Mucosa of descending colon (tissue), 3 donors: ENCODE measurements at places on chromosomes 11 and 22.

GRCh38 chr22:28002181-28002700 lies 83.2 kb upstream of the PITPNB start:
- no peak for DNase-seq

DNA sequence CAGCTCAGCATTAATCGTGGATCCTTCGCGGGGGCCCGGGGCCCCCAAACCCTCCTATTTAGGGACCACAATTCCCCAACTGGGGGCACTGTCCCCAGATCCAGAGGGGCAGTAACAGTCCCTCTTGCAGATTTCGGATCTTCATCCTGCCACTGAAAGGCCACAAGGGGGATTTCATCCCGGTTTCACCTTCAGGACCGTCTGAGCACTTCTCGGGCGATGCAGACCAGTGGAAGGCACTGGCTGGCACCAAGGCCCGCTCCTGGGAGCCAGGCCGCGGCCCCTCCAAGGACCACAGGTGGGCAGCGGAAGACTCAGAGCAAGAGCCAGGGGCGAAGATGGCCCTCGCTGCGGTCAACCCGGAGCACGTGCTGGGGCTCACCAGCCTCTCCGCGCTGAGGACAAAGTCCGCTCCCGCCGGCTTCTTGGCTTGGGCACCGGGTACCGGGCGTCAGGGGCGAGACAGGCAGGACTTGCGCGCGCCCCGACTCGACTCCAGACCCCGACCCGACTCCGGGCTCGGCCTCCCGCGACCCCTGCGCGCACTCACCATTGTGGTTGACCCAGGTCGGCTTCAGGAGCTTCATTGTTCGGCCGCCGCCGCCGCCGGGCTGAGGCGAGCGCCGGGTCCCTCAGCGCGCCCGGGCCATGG lies 517 bp downstream of the HIRA start:
- peak; percentile 83 for DNase-seq

DNA sequence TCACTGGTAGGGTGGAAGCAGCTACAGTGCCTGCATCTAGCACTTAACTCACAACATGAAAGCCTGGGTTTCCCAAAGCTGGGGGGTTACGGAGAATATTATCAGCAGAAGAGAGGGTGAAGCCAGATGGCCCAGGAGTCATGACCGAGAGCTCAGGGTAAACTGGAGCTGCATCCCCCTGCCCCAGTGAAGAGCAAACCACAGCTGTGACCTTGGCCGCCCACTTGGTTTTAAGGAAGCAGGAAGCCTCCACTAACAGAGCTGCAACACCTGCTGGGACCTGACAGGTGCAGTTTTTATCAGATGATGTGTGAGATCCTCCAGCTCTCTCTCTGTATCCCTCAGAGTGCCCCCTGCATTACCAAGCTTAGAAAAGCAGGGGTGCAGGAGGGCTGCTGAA lies 20.9 kb downstream of the TCP11L1 start:
- no peak for DNase-seq

GRCh38 chr11:11217289-11217928 lies 135.6 kb downstream of the CSNK2A3 start:
- no peak for DNase-seq

DNA sequence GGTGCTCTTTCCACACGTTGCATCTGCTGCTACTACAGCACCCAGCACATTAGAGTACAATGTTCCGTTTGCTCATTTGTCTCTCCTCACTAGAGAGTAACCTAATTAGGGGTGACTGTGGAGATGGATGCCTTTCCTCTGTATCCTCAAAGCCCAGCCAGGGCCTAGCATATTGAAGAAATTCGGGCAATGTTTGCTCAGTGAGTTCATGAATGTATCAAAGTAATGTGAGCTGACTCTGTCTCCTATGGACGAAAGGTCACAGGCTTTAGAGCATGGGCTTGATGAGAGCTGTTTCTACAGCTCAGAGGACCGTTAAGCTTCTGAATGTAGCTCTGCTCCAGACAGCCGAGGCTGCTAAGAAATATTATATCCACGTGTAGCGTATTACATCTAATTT lies 67.5 kb downstream of the C11orf58 start:
- no peak for DNase-seq

- DNase-seq, result no peak
Measured at GRCh38 chr11:64562723-64563351, 28.2 kb upstream of the SLC22A12 start.

- DNase-seq, result no peak
Measured at GRCh38 chr22:37487571-37487970, 1.4 kb upstream of the MFNG start.

DNA sequence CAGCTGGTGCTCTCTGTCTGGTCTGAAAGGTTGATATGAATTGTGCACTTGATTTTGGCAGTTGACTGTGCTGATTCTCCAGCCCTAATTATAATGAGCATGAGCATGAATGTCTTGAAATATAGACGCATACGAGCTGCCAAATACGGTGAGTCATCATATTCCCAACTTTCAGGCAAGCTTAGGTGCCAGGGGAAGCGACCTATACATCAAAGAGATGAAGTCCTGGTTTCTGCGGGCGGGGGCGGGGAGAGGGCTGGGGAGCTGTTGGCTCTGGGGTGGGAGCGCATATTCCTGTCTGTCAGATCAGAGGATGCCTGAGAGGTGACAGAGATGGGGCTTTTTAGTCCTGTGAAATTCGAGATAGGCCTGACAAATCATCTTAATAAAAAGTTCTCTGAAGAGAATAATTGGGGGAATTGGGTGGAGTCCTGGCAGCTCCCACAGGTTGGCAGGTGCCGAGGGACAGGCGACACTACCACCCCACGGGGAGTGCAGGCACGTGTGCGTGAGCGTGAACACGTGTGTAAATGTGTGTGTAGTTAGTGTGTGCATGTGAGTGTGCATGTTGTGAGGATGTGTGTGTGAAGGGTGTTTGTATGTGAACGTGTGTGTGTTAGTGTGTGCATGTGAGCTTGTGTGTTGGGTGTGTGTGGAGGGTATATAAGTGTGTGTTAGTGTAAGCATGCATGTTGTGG lies 865.3 kb downstream of the TBC1D22A start:
- no peak for DNase-seq

GRCh38 chr11:13942971-13943381 lies 19.5 kb upstream of the SPON1 start:
- no peak for DNase-seq

GRCh38 chr11:111063726-111064517 lies 181.6 kb upstream of the POU2AF2 start:
- peak; percentile 6 for DNase-seq

GRCh38 chr22:46087816-46088277 lies 62.5 kb upstream of the PPARA start:
- DNase-seq, result peak; percentile 76
